ENCODE measurements at places on chromosomes 16 and 17.

GRCh38 chr16:76265434-76266045 is 11.7 kb upstream of the CNTNAP4 start:
- DNase-seq: no peak

DNA sequence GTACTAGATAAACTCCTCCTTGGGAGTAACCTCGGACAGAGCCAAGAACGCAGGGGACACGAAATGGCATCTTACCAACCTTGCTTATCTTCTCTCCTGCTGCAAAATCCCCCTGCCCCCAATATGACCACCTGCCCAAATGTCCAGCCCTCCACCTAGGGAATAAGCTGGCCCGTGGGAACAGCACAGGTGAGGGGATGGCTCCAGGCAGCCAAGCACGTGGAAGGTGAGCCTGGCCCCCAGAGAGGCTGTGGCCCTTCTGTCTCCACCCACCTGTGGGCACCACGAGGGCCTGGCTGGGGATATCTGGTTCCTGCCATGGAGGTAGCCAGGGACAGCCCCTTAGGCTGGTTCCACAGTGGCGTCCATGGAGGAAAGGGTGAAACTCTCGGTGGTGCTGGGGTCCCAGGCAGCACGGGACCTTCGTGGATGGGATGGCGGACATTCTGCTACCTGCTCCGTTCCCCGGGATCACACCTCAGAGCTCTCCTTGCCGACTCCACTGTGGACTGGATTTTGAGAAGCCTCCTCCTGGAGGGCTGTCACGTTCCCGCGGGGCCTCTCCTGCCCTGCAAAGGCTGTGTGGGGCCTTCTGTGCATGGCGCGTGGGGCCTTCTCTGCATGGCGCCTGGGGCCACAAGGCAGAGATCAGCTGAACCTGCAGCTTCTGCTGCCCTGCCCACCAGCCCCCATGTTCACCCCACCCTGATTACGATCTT is 388.5 kb upstream of the TNRC6C start:
- DNase-seq: no peak

- DNase-seq: no peak
Measured at GRCh38 chr17:2909175-2909845, 113.1 kb downstream of the RAP1GAP2 start.

DNA sequence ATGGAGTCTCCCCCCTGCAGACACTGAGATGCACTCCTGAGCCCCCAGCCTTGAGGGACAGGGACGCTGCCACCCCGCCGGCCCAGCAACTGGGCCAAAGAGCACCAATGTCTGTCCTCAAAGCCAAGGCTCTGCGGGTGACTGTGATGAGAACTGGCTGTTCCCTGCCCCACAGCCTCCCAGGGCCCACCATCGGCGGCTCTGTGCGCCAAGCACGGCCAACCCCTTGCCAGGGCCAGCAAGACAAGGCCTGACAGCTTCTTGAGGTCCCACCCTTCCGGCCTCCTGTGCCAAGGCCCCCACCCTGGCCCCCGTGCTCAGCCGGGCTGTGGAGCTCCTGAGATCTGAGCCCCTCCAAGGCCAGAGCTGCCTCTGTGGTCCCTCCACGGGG is 34.2 kb upstream of the PABPN1L start:
- no peak for DNase-seq

- DNase-seq: no peak
Measured at GRCh38 chr16:57383276-57384247, 11.3 kb downstream of the CX3CL1 start.

DNA sequence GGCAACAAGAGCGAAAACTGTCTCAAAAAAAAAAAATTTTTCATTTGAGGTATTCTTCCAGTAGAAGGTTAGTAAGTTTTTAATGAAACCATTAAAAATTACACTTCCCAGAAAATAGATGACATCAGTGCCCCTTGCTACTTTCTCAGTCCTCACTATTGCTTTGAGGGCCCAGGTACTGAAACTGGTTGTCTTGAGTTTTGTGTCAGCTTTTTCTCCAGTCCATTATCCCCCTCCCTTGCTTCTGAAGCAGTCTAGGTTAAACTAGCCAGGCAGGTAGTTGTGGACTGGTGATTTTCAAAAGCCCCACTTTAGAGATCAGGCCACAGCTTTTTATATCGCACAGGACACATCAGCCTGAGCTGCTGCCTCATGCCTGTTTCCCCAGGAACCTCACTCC is 10.9 kb downstream of the SMCR8 start:
- DNase-seq: no peak

DNA sequence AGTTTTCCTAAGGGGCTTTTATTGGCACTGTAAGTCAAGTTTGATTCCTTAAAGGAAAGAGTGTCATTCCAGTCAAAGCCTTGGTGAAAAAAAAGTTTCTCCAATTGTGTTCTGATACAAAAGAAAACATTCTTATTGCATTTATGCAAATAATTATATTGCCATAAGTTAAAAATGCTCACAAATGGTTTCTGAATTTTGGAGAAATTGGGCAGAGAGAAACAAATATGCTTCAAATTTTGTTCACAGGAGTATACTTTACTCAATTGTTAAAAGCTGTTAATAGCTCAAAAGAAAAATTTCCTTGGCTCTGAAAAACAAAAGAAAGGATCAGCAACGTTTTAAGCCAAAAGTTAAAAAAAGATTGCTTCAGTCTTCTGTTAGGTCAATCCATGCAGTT is 60.2 kb downstream of the PIGL start:
- DNase-seq: no peak

DNA sequence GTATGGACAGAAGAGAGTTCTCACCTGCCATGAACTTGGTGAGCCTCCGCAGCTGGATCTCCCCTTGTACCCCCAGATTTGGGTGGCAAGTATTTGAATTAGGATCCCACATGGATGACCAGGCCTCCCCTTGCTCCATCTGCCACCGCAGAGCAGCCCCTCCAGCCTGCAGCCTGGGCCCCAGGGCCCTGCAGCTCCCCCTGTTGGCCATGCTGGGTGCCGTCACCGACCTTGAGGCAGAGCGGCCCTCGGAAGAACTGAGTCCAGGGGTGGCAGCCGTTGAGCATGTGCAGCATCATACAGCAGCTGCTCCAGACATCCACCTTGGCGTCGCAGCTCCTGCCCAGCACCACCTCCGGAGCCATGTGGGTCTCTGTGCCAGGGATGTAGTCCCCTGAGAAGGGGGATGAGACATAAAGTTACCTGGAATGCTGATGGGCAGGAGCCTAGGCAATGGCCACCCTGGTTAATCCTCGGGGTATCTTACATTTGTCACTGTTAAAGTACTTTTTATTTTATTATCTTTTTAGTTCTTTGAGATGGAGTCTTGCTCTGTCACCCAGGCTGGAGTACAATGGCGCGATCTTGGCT is 9.0 kb upstream of the SPATA32 start:
- no peak for DNase-seq

- no peak for DNase-seq
Measured at GRCh38 chr16:67531247-67531646, 2.6 kb downstream of the RIPOR1 start.

- no peak for DNase-seq
Measured at GRCh38 chr17:81427173-81428120, 32.2 kb downstream of the BAHCC1 start.

DNA sequence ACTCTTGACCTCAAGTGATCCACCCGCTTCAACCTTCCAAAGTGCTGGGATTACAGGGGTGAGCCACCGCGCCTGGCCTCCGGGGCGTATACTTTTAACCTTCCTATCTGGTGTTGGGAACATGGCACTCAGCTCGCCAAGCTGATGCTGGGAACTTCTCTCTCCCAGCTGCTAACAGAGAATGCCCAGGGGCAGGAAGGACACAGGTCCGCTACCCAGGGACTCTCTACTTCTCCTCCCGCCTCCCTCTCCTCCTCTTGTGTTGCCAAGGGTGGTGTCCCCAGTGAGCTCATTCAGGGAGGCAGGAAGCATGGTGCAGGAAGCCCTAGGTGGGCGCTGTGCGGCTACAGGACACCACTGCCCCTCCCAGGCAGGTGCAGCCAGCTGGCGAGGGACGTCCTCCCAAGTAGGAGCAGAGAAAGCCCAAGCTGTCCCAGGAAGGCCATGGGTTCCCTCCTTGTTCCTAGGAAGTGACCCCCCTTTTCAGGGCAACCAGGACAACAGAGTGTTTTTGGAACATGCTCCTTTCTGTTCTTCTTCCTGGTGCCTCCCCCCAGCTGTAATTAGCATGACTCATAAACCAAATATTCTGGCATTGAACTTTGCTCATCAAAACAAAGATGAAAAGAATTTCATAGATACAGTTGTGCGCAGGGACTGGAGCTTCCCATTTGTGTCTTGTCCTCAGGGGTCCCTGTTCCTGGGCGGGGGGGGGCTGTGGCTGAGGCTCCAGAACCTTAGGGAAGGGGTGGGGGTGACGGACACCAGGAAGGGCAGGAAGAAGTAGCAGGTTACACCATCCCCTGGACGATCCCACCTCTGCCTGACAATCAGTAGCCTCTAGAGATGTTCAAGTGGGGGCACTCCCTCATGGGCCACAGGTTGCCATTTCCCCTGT is 2.7 kb downstream of the C1QTNF1 start:
- no peak for DNase-seq

- DNase-seq: no peak
Measured at GRCh38 chr16:83329441-83329840, 478.3 kb upstream of the HSBP1 start.

DNA sequence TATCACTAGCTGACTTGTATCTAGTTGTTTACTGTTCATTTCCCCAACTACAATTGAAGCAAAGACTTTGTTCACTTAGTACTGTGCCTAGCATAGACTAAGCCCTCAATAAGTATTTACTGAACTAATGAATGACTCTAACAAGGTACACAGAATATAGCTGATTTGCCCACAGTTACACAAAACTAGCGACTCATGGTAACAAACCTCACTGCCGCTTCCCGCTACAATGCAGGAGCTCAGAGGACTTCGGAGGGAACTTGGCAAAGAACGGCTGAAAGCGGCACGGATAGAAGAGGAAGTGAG is 524 bp downstream of the EFTUD2 start:
- DNase-seq: no peak

DNA sequence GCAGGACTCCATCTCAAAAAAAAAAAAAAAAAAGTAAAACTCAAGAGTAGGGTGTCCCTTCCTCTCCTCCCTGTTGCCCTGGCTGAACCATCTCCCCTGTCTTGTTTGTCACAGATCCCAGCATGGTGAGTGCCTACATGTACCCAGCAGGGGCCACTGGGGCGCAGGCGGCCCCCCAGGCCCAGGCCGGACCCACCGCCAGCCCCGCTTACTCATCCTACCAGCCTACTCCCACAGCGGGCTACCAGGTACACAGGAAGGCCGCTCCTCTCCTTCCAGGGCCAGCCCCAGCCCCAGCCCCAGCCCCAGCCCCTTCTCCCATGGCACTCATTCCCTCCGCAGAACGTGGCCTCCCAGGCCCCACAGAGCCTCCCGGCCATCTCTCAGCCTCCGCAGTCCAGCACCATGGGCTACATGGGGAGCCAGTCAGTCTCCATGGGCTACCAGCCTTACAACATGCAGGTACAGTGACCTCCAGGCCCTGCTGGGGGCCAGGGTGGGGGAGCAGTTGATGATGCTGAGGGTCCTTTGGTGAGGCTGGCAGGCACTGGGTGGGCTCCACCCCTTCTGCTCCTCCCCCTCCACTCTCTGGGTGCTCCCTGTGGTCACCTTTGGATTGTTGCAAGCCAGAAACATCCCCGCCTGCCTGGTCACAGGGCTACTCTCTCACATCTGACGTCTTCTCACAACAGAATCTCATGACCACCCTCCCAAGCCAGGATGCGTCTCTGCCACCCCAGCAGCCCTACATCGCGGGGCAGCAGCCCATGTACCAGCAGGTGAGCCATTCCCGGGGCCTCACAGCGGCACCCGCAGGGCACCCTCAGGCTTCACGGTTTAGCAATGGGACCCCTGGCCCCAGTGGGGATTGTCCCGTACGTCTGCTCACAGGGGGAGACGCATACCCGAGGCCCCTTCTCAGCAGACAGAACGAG is 2.5 kb upstream of the MRPL12 start:
- DNase-seq: no peak

DNA sequence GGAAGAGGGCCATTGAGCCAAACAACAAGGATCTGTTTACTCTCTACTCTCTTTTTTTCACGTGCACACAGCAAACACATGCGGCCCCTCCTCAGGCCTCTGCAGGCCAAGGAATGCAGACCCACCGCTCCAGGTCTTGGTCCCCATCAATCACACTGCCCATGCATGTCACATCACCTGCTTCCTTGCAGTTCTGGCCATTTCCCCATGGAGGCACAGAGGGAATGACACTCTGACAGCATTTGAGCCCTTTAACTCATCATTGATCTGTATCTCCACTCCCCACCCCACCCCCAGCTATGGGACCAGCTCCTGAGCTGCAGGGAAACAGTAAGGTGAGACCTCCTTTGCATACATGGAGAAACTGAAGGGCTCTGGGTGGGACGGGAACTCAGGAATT is 45.9 kb upstream of the MEIOC start:
- DNase-seq: no peak

DNA sequence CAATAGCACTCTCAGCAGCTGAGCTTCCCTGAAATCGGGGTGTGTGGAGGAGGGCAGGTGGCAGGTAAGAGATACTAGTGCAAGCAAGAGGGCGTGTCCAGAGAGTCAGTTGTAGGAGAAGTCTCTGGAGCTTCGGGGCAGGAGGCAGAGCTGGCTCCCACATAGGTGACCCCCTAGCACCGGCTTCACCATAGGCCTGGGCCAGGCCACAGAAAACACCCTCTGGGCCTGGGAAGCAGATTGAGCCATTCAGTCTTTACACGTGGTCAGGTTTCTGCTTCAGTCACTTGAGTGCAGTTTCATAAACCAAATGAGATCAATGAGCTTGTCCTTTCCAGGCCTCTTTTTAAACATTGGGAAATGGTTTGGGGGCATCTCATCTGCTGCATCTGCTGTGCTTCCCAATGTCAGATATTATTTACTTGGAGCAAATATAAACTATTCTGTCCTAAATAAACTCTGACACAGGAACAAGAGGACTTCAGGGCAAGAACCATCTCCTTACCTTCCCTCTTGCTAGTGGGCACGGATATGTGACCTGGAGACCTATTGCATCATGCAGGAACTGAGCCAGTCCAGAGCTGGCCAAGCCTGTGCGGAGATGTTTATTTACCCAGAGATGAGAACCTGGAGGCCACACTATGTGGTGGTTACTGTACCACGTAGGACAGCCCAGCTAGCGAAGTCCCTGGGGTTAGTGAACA is 16.1 kb downstream of the CCR7 start:
- DNase-seq: no peak

- DNase-seq: no peak
Measured at GRCh38 chr16:5059386-5060072, 6.2 kb downstream of the C16orf89 start.

DNA sequence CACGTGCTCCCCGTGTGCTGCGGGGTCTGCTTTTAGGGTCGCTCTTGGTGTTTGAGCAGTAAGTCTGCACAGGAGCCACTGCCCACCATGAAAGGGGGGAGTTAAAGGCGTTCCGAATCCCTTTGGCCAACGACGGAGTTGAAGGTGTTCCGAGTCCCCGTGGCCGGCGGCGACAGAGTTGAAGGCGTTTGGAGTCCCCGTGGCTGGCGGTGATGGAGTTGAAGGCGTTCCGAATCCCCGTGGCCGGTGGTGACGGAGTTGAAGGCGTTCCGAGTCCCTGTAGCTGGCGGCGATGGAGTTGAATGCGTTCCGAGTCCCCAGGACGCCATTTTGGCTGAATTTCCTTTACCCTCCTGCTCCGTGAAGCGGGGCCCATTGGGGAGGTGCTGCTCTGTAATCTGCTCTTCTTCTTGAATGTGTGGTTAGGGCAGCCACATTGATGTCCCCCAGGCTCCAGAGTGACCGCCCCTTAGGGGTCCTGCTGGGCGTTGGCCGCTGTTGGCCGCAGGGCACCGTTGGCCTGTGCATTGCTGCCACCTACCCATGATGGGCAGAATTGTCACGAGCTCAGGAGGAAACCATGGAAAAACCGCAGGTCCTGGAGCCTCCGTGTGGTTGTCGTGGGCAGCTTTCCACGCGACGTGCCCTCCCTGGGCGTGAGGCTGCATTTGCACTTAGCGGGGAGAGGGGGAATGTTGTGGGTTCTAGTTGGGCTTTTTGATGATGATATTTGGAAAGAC is 73.7 kb upstream of the ZNF750 start:
- no peak for DNase-seq
